ACHN (cell line): ENCODE measurements at places on chromosomes 3 and 15.

DNA sequence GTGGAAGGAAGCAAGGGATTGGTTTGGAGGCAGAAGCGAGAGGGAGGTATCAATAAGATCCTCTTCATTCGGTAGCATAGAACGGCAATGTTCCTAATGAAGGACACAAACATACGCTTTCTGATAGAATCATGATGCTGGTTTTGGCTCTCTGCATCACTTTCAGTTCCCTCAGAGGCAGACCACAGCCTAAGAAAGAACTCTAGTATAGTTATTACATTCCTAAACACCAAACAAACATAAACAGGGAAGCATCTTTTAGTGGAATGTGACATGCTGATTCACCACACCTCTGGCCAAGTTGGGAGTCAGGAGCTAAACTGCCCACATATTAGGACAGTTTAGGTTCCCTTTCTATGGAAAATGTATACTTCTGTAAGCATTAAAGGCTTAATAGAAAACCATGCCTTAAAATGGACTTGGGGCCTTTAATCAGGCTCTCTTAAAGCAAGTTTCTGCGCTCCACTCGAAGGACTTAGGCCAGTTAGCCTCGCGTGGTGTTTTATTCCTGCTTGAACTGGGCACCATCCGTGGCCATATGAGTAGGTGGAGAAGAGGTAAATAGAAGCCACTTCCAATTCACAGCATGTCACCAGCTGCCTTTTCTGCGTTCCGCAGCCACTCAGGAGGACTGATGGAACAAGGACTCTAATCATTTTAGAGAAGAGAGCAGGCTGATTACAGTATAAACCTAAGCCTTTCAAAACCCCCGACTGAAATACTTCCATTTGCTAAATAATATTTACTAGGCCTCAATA, 53.7 kb downstream of the CD47 start:
- DNase-seq: no peak

- no peak for DNase-seq
Measured at GRCh38 chr3:10204921-10205320, 40.2 kb downstream of the IRAK2 start.

DNA sequence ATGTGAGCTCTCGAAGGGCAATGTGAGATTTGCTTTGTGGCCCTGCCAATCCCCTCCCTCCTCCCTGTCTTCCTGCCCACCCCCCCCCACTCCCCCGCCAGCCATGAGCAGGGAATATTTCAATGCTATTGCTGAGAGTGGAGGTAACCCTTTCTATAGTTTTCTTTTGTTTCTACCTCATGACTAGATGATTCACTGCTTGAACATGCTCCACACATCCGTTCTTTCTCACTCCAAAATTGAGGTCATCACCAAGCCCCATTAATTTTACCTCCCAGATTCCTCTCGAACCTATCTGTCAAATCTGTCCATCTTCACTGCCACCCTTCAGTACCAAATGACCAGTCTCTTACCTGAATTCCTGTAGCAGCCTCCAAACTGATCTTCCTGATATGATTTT, 12.2 kb downstream of the ZNF774 start:
- peak; percentile 74 for DNase-seq

GRCh38 chr3:72606005-72606800, 242.0 kb downstream of the SHQ1 start:
- DNase-seq: no peak

- DNase-seq: no peak
Measured at GRCh38 chr3:195748661-195749060, 27.9 kb downstream of the MUC20 start.

GRCh38 chr3:122557356-122557755, 6.7 kb downstream of the PARP9 start:
- no peak for DNase-seq

GRCh38 chr15:68795298-68795848, 25.3 kb downstream of the ANP32A start:
- peak; percentile 10 for DNase-seq

- peak; percentile 31 for DNase-seq
Measured at GRCh38 chr3:24160424-24161095, 215.5 kb downstream of the NR1D2 start.

DNA sequence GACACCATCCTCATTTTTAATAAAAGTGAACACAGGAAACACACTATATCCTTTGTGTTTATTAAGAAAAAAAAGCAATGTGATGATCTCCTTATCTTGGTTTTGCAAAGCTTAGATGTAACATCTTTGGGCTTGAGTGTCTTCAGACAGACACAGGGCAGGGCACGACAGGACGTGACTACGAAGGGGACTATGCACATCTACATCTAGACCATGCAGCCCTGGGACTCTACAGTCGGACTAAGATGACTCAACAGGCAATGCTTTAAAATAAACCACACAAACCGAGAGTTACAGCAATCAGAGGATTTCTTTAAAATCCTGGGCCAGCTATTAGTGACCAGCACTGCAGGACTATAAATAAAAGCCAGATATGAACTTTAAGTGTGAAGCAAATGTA, 22.8 kb upstream of the TM2D3 start:
- DNase-seq: no peak

DNA sequence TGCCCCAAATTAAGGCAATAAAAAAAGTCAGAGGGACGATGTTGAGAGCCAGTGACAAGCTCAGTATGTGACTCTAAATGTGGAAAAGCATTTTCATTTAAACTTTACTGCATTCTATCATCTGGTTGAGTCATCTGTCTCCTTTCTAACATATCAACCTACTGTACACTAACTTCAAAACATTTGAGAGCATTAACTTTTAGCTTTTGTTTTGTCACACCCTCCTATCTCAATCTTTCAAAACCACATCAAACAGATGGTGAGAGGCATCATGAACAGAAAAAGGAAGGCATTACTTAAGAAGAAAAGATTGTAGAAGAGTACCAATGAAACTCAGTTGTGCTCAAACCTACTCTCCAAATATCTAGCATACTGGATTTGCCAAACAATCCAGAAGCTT, 4.8 kb downstream of the LRRC58 start:
- no peak for DNase-seq

- DNase-seq: no peak
Measured at GRCh38 chr3:18216996-18217395, 208.1 kb downstream of the SATB1 start.

DNA sequence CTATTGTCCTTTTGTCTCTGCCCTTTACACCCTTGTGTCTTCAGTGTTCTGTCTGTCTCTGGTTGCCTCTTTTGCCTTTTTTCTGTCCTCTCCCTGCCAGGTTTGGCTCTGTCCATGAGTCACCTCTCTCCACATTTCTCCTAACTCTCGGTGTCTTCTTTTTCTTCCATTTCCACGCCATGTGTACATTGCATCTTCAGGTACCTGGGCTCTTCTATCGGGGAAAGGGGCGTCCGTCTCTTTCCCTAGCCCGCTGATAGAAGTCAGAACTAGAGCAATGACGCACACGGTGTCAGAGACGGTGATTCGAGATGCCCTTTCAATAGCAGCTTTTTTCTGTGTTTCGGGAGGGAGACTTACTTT, 641 bp downstream of the OPA1 start:
- DNase-seq: peak; percentile 36

- DNase-seq: peak; percentile 35
Measured at GRCh38 chr3:149333176-149333859, at the start of gene TM4SF18. Gene TM4SF18 (minus strand): TSS chr3:149333636. CDS start chr3:149333382, 254 bp downstream.

- no peak for DNase-seq
Measured at GRCh38 chr3:177145381-177145780, 51.9 kb downstream of the TBL1XR1 start.

DNA sequence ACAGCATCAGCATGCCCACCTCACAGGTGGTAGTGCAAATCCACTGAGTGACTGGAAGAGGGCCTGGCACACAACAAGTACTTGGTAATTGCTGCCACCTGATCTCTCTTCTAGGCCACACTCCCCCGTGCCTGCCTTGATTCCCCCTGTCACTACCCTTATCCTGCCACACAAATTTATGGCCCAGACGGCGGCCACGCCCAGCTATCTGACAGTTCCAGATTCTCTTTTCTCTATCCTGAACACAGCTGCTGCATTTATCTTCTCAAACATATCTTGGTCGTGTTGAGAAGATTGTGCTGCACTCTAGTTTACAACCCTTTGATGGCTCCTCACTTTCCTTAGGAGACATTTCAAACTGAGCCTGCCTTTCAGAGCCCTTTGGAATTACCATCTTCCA, 585.2 kb downstream of the NTRK3 start:
- no peak for DNase-seq

DNA sequence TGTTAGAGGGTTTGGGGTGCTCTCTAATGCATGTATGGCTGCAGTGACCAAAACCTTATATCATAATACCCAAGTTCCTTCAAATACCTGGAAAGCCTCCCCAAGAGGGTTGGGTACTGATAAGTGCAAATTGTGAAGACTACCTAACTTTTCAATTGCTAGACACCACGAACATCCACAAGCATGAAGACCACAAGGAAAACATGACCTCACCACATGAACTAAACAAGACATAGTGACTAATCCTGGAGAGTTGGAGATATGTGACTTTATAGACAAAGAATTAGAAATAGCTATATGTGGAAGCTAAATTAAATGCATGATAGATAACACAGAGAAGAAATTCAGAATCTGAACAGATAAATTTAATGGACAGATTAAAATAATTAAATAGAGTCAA, 23.9 kb upstream of the AADACL2 start:
- no peak for DNase-seq

DNA sequence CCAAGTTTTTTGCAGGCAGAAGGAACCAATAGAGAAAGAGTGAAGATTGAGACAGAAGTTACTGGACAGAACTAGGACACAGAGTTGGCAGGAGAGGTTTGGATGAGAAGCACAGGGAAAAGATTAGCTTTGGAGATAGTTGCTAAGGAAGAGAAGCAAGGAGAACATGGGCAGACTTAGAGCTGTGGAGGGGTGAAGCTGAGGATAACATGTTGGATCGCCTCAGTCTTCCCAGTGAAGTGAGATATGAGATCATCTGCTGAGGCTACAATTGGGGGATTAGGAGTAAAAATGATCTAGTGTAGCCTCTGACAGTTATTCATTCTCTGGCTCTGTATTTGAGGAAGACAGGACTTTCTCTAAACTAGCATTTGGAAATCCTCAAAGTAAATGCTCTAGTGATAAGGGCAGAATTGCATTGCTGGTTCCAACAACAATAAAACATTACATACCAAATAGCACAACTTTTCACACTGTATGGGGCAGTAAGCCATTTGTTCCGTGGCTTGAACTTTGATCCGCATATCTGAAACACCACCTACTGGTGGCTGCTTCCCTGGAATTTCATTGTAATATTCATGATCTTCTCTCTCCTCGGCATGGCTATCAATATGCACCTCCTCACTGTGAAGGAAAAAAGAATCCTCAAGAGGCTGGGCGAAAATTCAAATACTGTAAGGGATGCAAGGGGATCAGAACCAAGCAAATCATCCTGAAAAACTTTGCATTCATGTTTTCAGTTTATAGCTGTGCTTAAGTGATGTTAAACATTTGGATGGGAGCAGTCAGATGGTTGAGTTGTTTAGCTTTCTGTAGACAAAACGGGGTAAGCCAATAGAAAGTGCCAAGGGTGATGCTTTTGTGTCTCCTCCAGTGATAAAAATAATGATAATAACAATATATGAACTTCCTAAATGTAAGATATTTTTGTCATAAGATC, 22.2 kb upstream of the EID1 start:
- peak; percentile 55 for DNase-seq

DNA sequence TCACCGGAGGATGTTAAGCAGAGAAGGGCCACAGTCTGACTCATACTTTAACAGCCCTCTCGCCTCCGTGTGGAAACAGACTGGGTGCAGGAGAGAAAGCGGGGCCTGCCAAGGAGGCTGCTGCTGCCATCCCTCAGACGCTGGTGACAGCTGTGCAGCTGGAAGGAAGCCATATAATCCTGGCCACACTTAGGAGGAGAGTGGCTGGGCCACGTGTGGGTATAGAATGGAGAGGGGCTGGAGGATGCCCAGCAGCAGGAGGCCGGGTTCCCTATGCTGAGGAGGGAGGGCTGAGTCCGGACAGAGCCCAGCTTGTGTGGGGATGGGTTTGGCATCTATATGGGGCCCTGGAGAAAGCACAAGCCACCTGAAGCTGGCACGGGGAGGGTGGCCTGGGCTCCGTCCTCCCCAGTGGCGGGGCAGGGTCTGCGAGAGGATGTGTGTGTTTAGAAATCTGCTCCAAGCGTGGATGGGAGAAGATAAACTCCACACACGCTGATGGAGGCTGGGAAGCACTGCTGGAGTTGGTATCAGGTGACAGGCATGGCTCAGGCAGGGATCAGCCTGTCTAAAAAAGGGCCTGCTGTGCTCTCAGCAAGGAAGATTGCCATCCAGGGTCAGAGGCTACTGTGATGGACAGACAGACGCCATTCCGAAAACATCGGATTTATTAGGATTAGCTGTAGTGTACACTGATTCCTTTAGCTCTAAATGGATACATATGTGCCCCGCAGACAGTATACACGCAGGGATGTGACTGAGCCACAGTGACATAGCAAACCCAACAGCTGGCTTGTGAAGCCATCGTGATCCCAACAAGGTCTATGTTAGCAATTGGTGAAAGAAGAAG, 15.9 kb downstream of the ABTB1 start:
- DNase-seq: no peak

DNA sequence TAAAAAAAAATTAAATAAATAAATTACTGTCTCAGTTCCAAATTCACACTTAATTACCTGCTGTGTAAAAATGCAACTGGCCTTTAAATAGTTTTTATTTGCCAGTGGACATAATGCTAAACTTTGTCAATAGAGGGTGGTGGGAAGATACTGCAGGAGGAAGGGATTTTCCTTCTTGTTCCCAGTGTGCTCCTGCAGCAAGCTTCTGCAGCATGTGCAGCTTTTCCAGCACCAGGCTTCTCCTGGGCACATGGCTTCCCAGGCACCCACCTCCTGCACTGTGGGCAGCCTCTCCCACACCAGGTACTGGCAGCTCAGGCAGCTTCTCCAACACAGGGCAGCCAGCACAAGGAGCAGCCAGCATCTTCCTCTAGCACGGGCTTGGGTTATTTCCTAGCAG, 29.6 kb upstream of the BBX start:
- no peak for DNase-seq

DNA sequence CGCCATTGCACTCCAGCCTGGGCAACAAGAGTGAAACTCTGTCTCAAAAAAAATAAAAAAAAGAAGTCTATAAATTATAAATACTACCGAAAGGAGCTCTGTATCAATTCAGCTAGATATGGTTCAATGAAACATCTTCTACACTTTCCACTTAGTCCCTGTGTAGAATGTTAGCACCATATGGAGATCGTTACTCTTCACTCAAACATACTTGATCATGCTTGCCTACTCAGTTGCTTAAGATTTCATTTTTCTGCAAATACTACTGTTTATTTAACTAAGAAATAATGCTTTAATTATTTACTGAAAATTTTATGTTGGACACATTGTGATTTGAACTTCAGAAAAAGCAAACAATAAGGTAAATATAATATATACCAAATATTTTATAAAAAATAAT, 17.1 kb upstream of the NANOGP8 start:
- DNase-seq: no peak

DNA sequence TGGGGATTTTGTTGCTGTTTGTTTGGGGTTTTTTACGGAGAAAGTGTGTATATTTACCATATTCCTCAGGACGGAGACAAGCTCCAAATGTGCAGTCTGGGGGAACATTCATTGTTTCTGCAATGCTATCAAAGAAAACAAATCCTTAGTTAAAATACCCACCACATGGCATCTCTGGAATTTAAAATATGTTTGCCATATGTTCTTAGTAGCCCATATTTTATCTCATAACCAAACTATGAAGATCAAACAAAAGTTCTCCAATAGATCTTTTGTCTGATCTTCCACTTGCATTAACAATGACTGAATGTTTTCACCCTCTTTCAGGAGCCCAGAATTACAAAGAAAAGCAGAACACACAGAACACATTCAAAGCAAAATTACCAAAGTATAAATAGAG, 35.3 kb downstream of the EFHB start:
- DNase-seq: no peak
